CD4-positive, alpha-beta memory T cell (primary cell): ENCODE measurements at places on chromosomes 7 and 10. TPM values are rescaled to one million over a fixed set of nuclear protein-coding genes. Genes with fewer than 3 reads are reported as not detected.

GRCh38 chr7:116963234-116963633 is 9.9 kb downstream of the ST7 start:
- DNase-seq = no peak

DNA sequence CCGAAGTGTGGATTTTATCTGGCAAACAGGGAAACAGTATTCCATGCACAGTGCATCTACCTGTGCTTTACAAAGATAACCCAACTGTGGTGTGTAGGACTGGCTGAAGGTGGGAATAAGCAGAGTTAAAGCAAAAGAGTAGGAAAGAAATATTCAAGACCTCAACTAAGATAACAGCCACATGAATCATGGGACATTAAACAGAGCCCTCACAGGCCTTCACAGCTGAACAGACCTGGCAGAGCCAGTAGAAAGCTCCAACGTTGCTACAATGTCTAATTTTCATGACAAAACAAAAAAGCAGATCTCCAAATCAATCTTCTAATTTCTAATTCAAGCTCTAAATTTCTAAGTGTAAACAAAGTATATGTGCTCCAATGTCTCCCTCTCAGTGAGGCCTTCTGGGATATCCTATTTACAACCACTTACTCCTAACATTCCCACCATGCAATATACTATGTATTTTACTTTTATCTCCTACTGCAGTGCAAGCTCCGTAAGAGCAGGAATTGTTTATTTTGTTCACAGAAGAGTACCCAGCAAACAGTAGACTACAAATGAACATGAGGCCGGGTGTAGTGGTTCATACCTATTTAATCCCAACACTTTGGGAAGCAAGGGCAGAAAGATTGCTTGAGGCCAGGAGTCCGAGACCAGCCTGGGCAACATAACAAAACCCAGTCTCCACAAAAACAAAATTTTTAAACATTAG is 63.5 kb downstream of the UBE2H start:
- DNase-seq = no peak

DNA sequence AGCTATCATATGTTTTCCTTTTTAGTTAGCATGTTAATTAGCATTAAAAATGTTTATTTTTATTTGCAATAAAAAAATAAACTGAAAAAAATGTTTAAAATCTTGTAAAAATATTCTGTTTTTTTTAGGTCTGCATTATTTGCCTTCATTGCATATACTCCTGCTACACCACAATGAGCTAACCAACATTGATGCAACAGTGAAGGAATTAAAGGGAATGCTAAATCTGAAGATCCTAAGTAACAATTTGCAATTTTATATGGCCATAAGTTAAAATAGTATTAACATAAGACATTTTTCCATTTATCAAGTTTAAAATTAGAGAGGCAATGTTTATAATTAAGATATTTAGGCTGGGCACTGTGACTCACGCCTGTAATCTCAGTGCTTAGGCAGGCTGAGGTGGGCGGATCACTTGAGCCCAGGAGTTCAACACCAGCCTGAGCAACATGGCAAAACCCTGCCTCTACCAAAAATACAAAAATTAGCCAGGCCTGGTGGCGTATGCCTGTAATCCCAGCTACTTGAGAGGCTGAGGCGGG is 32.2 kb downstream of the LRRC72 start:
- DNase-seq = no peak

GRCh38 chr10:77571490-77571889 is 66.1 kb downstream of the KCNMA1 start:
- DNase-seq = no peak

Gene MBL2
- not detected for polyA plus RNA-seq

Gene TFR2
- 0.75 TPM for polyA plus RNA-seq

DNA sequence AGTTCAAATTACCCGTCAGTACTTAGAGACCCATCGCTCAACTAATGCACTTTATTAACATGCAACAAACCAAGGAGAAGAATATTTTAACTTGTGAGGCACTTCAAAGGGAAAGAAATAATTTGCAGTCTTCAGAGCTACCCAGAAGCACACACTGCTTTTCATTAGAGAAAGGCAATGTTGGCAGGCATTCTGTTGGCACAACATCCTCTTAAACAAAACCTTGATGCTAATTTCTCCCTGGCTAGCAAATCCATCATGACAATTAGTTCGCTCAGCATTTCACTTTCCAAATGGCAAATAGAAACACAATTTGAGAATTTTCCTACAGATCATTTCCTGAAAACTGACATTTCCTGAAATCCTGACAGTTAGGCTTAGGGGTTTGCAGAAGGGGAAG is 155.6 kb upstream of the FAM13C start:
- DNase-seq = no peak

Gene TWIST1
- not detected for polyA plus RNA-seq

Gene COL1A2
- polyA plus RNA-seq = not detected
